ENCODE measurements at places on chromosomes 1 and 21.
A peak's percentile ranks its signal among the peaks of the same experiment; 100 is the strongest.

GRCh38 chr1:110348050-110348449 is 8.9 kb downstream of the RBM15 start:
- no peak for DNase-seq

GRCh38 chr1:48013270-48013669 is 16.1 kb upstream of the TRABD2B start:
- DNase-seq: no peak

GRCh38 chr1:212650228-212650627 is 41.7 kb downstream of the ATF3 start:
- DNase-seq: no peak

DNA sequence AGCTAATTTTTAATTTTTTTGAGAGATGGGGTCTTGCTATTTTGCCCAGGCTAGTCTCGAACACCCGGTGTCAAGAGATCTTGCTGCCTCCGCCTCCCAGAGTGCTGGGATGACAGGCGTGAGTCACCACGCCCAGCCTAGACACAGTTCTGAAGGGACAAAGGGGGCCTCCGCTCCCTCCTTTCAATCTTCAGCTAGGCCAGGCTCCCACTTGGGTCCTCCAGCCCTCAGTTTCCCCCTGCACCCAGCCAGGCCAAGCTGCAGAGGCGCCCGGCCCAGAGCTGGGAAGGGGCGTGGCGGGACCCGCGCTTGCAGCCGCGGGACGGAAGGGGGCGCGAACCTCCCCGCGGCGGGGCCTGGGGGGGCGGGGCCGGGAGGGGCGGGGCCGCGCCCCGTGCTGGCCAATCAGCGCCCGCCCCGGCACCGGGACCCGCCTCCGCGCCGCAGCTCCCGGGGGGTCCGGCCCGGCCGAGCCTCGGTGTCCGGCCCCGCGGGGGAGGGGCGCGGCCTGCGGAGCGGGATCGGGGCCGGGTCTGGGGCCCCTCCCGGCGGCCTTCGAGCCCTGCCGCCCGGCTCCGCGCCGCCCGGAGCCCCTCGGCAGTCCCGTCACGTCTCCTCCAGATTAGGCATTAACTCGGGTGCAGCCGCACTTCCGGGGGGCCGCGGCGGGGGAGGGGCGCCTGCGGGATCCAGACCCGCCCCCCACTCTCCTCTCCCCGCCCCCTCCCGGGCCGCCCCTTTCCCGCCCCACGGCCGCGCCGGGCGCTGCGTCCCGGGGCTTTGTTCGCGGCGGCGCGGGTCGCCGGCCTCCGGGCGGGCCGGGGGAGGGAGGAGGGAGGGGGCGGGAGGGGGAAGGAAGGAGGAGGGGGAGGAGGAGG is 559 bp upstream of the AGRN start:
- DNase-seq: peak; percentile 70

GRCh38 chr1:245901037-245901436 is 606.0 kb downstream of the SMYD3 start:
- no peak for DNase-seq

- DNase-seq: no peak
These were observed 18.0 kb upstream of the ACTRT2 start for GRCh38 chr1:3003039-3003940.

DNA sequence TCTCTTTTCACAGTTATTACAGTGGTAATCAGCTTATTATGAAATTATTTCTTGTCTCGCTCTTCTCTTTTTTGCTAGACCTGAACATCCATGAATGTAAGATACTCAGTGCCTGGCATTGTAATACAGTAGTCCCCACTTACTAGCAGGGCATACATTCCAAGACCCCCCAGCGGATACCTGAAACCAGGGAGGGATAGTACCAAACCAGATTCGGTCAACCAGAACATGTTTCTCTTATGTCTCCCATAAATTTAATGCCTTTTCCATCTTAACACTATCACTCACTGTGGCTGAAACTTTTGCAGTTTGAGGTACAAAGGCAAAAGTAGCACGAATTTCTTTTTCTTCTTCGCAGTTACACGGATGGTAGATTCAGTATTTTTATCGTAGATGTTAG is 24.6 kb upstream of the B3GALT2 start:
- no peak for DNase-seq

GRCh38 chr1:208025031-208025430 is 114.1 kb upstream of the CD34 start:
- DNase-seq: no peak

- DNase-seq: no peak
These were observed 67.0 kb downstream of the XCL2 start for GRCh38 chr1:168476588-168477385.

GRCh38 chr1:198157847-198158725 is 1.3 kb downstream of the NEK7 start:
- DNase-seq: peak; percentile 22

GRCh38 chr1:191490303-191490702 is 668.0 kb upstream of the RGS18 start:
- no peak for DNase-seq

DNA sequence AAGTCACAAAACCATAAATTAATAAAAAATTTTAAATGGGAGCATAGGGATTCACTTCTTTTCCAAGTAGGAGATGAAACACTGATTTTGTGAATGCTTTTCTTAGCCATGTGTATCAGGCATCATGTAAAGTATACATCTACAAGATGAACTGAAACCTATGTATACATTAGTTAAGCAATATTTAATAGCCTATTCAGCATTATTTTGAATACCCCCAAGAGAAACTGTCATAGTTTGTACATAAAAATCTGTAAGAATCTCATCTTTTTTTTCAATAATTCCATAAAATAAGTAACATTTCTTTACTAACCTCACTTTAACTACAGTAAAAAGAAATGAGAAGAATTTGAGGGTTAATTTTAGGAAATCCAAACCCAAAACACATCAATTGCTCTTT is 348.0 kb downstream of the KCNT2 start:
- no peak for DNase-seq

DNA sequence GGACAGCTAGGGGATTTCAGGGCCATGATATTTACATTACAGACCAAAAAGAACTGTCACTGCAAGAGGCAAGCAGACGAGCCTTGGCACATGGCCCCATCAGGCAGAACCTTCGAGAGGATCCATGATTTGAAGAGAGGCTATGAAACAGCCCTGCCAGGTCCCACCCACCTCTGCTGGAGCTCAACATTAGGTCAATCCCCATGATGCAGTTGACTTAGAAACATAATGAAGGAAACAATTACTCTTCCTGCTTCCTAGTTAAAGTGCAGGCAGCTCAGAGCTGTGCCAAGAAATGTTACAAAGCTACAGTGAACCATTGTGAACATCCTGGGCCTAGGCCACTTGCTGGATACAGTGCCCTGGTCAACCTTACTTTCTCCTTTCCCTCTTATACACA is 41.7 kb upstream of the PTCH2 start:
- DNase-seq: no peak

- peak; percentile 13 for DNase-seq
These were observed 2.3 kb downstream of the SPEN start for GRCh38 chr1:15849775-15850324.

DNA sequence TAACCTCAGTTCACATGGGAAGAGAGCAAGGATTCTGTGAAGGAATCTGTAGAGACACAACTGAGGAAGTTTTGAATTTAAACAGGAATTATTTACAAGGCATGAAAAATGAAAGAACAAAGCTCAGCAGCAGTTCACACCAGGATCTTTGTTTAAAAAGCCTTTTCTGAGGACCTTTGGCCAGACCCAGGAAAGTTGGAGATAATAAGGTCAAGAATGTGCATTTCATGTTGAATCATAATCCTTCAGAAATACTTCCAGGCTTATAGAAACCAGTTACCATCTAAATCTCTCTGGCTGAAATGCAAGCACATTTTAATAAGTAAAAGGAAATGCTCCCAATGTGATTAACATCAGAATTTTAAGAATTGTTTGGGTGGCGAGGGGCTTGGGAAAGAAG is 2.7 kb downstream of the CLIC6 start:
- no peak for DNase-seq

GRCh38 chr1:156337052-156337887 is 822 bp downstream of the CCT3 start:
- no peak for DNase-seq

GRCh38 chr1:160761886-160762285 is 22.8 kb downstream of the SLAMF7 start:
- DNase-seq: no peak

GRCh38 chr1:51236531-51237350 is 668 bp downstream of the RNF11 start:
- peak; percentile 21 for DNase-seq

DNA sequence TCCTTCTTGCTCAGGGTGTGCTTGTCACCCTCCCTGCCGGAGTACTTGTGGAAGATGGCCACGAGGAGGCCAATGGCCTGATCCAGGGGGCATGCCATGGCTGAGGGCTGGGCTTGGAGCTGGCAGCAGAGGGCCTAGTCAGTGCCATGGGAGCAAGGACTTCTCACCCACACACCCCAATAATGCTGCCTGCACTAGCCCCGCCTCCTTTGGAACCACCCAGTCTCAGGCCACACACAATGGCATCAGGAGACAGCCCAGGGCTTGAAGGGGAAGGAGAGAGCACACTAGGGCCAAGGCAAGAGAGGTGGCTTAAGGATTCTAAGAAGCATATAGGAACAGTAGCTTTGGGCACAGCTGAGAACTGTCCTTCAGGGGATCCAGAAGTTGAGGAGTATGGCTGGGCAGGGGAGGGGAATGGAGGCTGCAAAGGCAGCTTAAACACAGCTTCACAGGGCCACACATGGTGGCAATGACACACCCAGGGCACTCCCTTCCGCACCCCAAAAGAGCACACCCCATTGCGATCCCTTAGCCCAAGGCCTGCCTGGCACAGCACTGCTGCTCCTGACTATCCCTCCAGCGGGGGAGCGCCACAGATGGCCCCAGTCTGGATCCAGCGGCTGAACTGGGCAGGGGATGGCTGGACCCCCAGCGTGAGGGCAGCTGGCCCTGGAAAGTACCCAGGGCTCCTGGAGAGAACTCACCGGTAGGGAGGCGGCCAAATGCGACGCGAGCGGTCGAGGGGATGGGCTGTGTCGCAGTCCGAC is at the start of gene S100A6:
TSS of gene S100A6 (minus strand) at position 750 of the 770 bp plus-strand sequence. CDS start at position 98, 652 bp downstream.
- DNase-seq: no peak

- no peak for DNase-seq
These were observed 52.5 kb downstream of the ERI3 start for GRCh38 chr1:44302541-44302940.
